ENCODE measurements at places on chromosomes 3 and 15. TPM values are rescaled to one million over a fixed set of nuclear protein-coding genes. Genes with fewer than 3 reads are reported as not detected.

GRCh38 chr15:22966321-22967083 is 13.7 kb downstream of the CYFIP1 start:
- no peak for DNase-seq
- no peaks in the 10 kb centered on the region for H3K27me3 ChIP-seq
- no peak overlapping the region for H3K27ac ChIP-seq
- H3K36me3 ChIP-seq = no peaks in the 10 kb centered on the region
- no peaks in the 10 kb centered on the region for H3K4me1 ChIP-seq

GRCh38 chr3:79604681-79605080 is 163.1 kb downstream of the ROBO1 start:
- H3K36me3 ChIP-seq = no peaks in the 10 kb centered on the region
- DNase-seq = no peak
- H3K4me1 ChIP-seq = no peaks in the 10 kb centered on the region
- H3K27ac ChIP-seq = no peak overlapping the region
- H3K27me3 ChIP-seq = no peaks in the 10 kb centered on the region

The HTR3E gene
- total RNA-seq = not detected

GRCh38 chr3:119301662-119302061 is 7.5 kb downstream of the ARHGAP31 start:
- H3K27me3 ChIP-seq = no peaks in the 10 kb centered on the region
- no peak overlapping the region for H3K4me3 ChIP-seq
- DNase-seq = no peak
- H3K36me3 ChIP-seq = peaks cover 3% of the 10 kb centered on the region
- H3K4me1 ChIP-seq = peaks cover 40% of the 10 kb centered on the region
- H3K27ac ChIP-seq = no peak overlapping the region

- peaks cover 53% of the 10 kb centered on the region for H3K4me1 ChIP-seq
- peak overlapping the region; percentile 96 for H3K4me3 ChIP-seq
- H3K27me3 ChIP-seq = no peaks in the 10 kb centered on the region
- peak; percentile 85 for DNase-seq
- H3K27ac ChIP-seq = peak overlapping the region; percentile 71
Measured at GRCh38 chr15:84654689-84655453, 788 bp upstream of the WDR73 start.

- peak overlapping the region; percentile 88 for H3K27ac ChIP-seq
- H3K4me3 ChIP-seq = peak overlapping the region; percentile 65
- H3K4me1 ChIP-seq = peaks cover 32% of the 10 kb centered on the region
Measured at GRCh38 chr3:122074621-122075265, 19.6 kb downstream of the CD86 start.

The CKMT1B gene
- not detected for total RNA-seq

The MESP2 gene
- total RNA-seq = not detected

The BCL2A1 gene
- 23.1 TPM for total RNA-seq

- H3K27ac ChIP-seq = no peak overlapping the region
- H3K4me3 ChIP-seq = no peak overlapping the region
- H3K27me3 ChIP-seq = no peaks in the 10 kb centered on the region
- peaks cover 2% of the 10 kb centered on the region for H3K36me3 ChIP-seq
- no peak for DNase-seq
- H3K4me1 ChIP-seq = no peaks in the 10 kb centered on the region
Measured at GRCh38 chr15:56587686-56588085, 122.7 kb upstream of the MNS1 start.

The SERINC4 gene
- 0.39 TPM for total RNA-seq

GRCh38 chr3:23547905-23548650 is 257.7 kb upstream of the UBE2E1 start:
- no peak for DNase-seq
- H3K27me3 ChIP-seq = no peaks in the 10 kb centered on the region
- H3K27ac ChIP-seq = no peak overlapping the region
- H3K36me3 ChIP-seq = no peaks in the 10 kb centered on the region
- H3K4me1 ChIP-seq = no peaks in the 10 kb centered on the region

The CYFIP1 gene
- 9.3 TPM for total RNA-seq

DNA sequence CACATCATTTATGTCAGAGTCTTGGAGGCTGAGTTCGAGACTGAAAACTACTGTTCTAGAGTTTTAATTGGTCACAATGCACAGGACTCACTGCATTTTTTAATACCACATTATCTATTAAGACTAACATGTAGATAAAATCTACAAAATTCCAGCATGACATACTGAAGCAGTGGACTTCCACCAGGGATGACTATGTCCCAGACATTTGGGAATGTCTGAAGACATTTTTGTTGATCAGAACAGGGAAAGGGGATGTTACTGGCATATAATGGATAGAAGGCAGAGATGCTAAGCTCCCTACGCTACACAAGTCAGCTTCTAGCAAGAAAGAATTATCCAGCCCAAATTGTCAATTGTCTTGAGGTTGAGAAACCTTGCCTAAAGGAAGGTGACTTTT is 419.0 kb upstream of the TGFBR2 start:
- H3K4me1 ChIP-seq = no peaks in the 10 kb centered on the region
- peaks cover 10% of the 10 kb centered on the region for H3K27me3 ChIP-seq
- H3K36me3 ChIP-seq = no peaks in the 10 kb centered on the region
- no peak for DNase-seq

The FBXL22 gene
- total RNA-seq = 1.4 TPM

GRCh38 chr3:183966361-183966791 is 51.3 kb downstream of the ABCC5 start:
- no peak overlapping the region for H3K27ac ChIP-seq
- no peak for DNase-seq
- no peaks in the 10 kb centered on the region for H3K4me1 ChIP-seq

DNA sequence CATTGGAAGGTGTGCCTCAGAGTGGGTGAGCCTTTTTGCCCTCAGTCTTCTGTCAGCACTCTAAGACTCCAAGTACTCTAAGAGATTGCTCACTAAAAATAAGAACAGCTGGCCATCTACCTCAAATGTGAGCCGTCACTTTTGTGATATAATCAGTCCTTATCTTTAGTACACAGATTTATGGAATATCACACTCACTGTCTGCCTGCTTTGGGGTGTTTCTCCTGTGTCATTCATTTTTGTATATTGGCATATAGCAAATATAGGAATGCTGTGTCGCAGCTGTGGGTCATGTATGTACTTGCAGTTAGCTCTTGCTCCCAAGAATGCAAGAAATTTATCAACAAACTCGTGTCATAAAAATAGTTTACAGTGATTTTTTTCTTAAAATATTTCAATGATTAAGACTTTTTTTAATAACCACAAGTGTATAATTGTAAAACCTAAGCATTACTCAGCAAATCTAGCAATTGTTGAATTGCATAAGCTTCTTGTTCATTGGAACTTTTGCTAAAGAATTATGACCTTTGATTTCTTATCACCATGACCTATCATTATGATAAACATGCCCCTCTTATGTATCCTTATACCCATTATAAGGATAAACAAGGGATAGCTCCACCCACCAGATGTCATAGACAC is 18.8 kb downstream of the SETD5 start:
- no peaks in the 10 kb centered on the region for H3K27me3 ChIP-seq
- H3K4me1 ChIP-seq = peaks cover 30% of the 10 kb centered on the region
- H3K27ac ChIP-seq = no peak overlapping the region
- DNase-seq = no peak
- no peak overlapping the region for H3K4me3 ChIP-seq
- peaks cover 26% of the 10 kb centered on the region for H3K36me3 ChIP-seq

The CYP11A1 gene
- total RNA-seq = not detected

GRCh38 chr15:92457471-92458041 is 63.9 kb downstream of the ST8SIA2 start:
- H3K36me3 ChIP-seq = no peaks in the 10 kb centered on the region
- H3K27ac ChIP-seq = no peak overlapping the region
- no peak overlapping the region for H3K4me3 ChIP-seq
- no peaks in the 10 kb centered on the region for H3K4me1 ChIP-seq
- H3K27me3 ChIP-seq = peaks cover 3% of the 10 kb centered on the region
